Cardiac fibroblast (primary cell): ENCODE measurements at places on chromosomes 6 and 20.
A peak's percentile ranks its signal among the peaks of the same experiment; 100 is the strongest.

DNA sequence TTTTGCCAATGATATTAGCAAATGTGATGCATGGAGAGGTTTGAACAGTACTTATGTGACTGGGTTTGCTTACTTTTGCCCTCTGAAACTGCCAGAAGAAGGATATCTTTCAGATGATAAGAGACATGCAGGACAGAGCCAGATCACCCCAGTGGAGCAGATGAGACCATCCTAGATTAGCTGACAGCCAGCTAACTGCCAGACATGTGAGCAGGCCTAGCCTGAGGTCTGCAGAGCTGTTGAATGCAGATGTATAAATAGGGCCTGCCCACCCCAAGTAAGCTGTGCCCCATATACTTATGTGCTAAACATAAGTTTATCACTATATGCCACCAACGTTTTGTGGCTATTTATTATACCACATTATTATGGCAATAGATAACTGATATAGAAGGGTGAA, 5.9 kb downstream of the ZSCAN31 start:
- no peak for DNase-seq

DNA sequence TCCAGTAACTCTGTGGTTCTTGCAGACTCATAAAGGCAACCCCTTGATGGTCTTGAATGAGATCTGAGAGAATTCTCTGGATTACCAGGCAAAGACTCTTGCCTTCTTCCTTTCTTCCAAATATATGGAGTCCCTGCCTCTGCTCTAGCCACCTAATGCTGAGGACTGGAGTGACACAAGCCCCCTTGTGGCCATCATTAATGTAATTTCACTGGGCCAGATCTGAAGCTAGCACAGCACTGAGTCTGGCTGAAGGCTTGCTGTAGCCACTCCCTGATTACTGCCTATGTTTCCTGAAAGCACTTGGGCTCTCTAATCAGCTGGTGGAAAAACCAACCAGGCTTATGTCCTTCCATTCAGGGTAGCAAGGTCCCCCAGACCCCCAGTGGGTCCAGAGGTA, 559.3 kb upstream of the IRAK1BP1 start:
- peak; percentile 2 for DNase-seq

- no peak for DNase-seq
Measured at GRCh38 chr6:44332585-44332984, 9.9 kb upstream of the SPATS1 start.

GRCh38 chr6:7110092-7110792, 2.5 kb downstream of the RREB1 start:
- no peak for DNase-seq

- DNase-seq, result peak; percentile 17
Measured at GRCh38 chr20:5000263-5001173, 792 bp downstream of the SLC23A2 start.

DNA sequence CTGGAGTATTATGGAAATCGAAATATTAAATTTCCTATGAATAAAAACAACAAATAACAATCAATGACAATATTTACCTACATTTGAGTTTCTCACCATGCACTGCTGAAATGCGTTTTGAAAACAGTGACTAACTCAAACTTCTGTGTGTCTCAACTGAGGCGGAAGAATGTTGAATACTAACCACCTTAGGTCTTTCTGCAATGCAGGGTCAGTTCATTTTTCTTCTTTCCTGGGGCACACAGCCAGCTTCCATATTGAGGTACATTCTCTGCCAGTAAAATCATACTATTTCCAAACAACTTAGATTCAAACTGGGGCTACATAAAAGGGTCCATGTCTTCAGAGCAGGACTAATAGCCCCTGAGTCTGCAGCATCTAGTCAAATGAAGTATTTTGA, 310.1 kb downstream of the UTRN start:
- peak; percentile 32 for DNase-seq

GRCh38 chr6:106702046-106702445, 72.7 kb downstream of the QRSL1 start:
- DNase-seq, result no peak

GRCh38 chr6:46113370-46113769, 16.4 kb upstream of the ENPP4 start:
- no peak for DNase-seq

DNA sequence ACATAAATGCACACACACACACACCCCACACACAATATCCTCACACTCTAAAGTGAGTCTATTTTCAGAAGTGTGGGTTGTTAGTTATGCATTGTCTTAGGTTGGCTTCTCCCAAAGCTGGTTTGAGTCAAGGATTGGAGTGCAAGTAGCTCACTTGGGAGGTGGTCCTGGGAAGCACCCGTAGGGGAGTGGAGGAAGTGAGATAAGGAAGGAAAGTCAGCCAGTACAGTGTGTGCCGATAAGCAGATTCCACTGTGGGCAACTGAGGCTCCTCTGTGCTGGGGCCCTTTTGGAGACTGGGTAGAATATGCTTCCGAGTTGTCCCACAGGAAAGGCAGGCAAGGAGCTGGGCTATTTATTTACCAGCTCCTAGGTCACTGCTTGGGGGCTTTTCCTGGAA, 67.2 kb downstream of the PLCB4 start:
- no peak for DNase-seq

- DNase-seq, result no peak
Measured at GRCh38 chr6:131728296-131728939, 17.6 kb upstream of the CTAGE9 start.

GRCh38 chr6:55003719-55004430, 157.3 kb downstream of the FAM83B start:
- no peak for DNase-seq

DNA sequence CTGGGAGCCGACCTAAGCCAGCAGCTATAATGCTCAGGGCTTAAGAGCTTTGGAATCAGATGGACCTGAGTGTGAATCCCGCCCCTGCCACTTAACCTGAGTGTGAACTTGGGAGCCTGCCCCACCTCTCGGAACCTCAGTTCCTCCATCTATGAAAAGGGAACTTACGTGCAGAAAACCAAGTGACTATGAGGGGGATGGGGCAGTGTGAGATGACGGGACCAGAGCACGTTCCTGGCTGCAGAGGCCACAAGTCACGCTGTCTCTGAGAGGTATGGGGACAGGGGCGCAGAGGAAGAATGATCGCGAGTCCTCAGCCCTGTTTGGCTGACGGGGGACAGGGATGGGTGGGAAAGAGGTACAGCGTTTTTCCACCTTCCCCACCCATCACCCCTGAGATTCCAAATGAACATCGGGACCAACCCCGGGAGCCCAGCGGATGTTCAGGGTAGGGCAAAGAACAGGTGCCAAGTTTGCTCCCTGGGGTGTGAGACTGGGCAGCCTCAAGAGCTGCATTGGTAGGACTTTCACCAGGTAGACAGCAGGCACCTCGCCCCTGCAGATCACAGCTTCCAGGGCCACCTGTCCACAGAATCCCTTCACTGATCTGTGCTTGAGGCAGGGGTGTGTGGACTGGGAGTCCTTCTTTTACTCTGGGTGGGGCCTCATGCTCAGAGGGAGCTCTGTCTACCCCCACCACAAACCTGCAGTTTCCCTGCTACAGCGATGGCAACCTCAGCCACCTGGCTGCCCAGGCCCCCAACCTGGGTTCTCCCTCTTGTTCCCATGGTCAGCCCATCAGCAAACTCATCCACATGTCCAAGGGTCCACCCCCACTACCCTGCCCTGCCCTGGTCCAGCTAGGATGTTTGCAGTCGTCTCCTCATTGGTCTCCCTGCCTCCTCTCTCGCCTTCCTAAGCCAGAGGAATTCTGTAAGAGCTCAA, 85.8 kb downstream of the CEBPB start:
- no peak for DNase-seq

DNA sequence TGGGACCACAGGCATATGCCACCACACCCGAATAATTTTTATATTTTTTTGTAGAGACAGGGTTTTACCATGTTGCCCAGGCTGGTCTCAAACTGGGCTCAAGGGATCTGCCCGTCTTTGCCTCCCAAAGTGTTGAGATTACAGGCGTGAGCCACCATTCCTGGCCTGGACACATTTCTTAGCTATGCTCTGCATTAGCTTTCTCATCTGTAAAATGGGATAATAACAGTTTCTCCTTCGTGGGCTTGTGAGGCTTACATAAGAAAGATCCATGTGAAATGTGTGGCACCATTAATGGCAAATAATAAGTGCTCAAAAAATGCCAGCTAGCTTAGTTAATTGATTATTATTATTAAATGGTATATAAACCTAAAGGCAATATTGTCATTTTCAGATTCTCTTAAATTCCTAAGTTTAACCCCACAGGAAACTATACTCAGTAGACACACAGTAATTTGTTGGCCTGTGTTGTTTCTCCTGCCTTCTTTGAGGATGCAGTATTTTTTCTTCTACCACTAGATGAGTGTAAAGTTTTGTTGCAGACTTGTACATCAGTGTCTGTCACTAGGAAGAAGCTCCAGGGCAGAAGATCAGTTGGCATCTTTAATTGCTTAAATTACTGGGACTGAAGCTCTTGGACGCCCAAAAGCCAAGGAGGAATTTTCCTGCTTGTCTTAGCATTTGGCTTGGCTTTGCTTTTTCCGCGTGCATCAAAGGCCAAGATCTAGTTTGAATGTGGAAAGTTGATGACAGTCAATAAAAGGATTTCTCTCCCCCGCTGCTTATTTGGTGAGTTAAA, 162.3 kb upstream of the ZNF217 start:
- no peak for DNase-seq

- DNase-seq, result peak; percentile 25
Measured at GRCh38 chr6:17281497-17282481, 628 bp downstream of the RBM24 start.

DNA sequence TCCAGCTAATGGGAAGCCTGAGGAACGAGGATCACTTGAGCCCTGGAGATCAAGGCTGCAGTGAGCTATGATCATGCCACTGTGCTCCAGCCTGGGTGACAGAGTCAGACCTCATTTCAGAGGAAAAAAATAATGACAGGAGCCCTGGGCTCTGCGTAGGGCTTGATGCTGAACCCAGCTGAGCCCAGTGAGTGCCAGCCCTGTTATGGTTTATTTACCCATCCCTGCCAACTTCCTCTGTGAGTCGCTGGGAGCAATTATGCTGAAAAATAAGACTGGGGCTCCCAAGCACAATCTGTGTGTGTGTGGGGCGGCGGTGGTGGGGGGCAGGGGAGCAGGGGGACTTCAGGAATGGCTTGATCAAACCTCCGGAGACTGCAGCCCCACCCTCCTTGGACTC, 75.9 kb upstream of the PMEPA1 start:
- no peak for DNase-seq

DNA sequence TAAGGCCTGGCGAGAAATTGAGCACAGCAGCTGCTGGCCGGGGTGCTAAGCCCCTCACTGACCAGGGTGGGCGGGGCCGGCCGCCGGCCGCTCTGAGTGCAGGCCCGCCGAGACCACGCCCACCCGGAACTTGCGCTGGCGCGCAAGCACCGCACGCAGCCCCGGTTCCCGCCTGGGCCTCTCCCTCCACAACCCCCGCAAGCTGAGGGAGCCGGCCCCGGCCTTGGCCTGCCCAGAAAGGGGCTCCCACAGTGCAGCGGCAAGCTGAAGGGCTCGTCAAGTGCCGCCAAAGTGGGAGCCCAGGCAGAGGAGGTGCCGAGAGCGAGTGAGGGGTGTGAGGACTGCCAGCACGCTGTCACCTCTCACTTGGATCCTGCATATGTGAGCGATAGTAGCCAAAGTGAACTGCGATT, 251.2 kb downstream of the GJA1 start:
- no peak for DNase-seq

DNA sequence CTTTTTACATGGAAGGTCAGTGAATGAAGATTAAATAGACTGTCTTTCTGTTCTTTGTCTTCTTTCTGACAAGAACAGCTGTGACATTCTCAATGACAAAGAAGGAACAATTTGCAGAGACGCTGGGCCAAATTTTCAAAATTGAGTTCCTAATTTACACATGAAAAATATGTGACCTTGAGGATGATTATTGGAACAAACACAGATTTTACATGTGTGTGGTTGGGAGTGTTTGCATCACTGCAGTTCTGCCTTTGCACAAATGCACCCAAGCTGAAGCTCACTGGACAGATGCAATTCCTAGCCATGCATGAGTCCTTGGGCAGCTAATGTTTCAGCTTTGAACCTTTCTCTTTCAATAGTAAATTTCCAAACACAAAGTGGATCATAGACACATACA, 350.8 kb downstream of the QKI start:
- DNase-seq, result no peak

- peak; percentile 46 for DNase-seq
Measured at GRCh38 chr20:25699914-25700313, 3.3 kb upstream of the ZNF337 start.

DNA sequence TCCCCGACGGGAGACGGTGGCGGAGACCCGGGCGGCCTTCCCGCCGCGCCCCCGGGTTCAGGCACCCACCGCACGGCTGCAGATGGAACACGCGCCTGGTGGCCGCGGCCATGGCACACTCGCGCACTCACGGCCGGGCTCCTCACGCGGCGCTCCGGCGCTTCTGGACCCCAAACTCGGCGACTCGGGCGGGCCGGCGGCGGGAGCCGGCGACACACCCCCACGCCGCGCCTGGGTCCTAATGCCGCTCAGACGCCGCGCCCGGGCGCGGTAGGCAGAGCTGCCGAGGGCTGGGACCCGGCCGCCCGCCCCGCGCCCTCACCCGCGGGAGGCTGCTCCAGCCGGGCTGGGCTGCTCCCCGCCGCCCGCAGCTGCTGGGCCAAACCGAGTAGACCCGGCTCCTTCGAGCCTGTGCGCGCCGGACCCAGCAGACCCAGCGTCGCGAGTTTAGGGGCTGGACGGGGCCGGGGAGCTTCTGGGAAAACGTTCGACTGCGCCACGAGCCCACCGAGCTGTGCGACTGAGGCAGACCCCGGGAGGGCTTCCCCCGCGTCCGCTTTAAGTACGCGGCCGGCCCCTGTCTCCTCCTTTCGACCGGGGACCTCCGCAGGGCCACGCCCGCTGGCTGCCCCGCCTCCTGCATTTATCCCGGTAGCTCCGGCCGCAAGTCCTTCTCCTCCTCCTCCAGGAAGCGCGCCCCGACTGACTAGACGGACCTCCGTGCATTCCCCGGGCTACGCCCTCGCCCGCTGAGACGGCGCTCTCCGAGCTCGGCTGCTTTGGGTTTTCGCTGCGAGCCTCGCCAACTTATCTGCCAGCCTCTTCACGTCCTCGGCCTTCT, at the start of gene SLC4A11:
TSS of gene SLC4A11 (minus strand) at position 165 of the 841 bp plus-strand sequence. CDS start at position 112, 53 bp downstream.
- peak; percentile 68 for DNase-seq

DNA sequence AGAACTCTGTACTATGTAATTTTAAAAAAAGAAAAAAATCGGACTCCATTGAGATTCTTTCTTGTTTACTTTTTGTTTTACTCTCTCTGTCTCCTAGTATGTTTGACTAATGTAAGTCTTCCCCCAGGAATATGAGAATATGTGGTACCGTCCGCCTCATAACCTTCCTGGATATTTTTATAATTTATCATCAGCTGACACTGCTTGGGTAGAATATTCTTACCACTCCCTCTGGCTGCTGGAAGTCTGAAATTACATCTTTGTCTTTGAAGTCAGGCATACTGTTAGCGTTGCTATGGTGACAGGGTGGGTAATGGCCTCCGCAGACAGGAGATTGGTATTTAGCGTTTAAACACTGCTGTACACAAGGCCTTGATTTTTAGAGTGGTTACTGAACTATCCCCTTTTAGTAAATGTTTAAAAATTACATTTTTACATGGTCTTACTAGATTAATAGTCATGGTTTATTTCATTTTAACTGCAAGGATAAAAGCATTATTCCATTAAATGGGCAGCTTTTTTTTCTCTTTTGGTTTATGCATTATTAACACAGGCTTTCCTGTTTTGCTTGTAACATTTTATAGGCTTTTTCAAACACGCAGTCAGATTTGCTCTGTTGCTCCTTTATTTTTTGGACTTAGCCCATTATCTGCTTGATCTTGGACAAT, 176.4 kb downstream of the ARID1B start:
- peak; percentile 97 for DNase-seq
